ENCODE measurements at places on chromosomes 13 and 19.

- no peak for DNase-seq
These were observed 29.1 kb downstream of the FAM187B start for GRCh38 chr19:35199481-35199880.

DNA sequence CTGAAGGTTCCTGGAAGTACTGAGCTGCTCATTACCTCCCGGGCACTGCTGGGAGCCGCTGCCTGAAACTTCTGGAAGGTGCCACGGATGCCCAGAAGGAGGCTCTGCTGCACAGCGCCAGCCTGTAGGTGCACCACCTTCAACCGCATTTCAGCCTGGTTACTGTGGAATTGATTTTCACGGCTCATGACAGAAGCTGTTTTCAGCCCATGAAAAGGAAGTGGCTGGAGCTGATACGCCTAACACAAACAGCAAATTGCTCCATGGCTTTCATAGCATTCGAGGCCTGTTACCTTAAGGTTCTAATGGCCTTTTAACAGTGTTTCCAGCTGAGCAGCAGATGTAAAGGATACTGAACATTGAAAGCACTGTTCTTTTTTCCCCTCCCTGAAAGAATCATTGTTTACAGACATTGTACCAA is 22.0 kb downstream of the GPC6 start:
- DNase-seq: no peak

- DNase-seq: no peak
These were observed 983 bp downstream of the ITM2B start for GRCh38 chr13:48233889-48234488.

GRCh38 chr19:8635422-8635821 is 5.0 kb downstream of the NFILZ start:
- DNase-seq: no peak

DNA sequence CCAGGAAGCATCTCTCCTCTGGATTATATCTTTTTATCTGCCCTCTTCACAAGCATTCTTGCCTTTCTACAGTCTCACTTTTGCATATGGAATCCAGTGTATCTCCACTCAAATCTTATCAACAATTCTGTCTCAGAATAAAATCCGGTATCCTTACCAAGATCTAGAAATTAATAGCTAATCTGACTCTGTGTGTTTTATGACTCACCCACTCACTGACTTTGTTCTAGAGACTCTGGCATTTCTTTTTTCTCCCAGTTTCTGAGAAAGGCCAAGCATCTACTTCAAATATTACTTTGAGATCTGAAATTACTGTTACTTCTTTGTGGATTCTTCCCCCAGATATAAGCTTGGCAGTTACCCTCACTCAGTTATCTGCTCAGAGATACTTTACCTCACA is 913.5 kb upstream of the ATXN8OS start:
- no peak for DNase-seq

DNA sequence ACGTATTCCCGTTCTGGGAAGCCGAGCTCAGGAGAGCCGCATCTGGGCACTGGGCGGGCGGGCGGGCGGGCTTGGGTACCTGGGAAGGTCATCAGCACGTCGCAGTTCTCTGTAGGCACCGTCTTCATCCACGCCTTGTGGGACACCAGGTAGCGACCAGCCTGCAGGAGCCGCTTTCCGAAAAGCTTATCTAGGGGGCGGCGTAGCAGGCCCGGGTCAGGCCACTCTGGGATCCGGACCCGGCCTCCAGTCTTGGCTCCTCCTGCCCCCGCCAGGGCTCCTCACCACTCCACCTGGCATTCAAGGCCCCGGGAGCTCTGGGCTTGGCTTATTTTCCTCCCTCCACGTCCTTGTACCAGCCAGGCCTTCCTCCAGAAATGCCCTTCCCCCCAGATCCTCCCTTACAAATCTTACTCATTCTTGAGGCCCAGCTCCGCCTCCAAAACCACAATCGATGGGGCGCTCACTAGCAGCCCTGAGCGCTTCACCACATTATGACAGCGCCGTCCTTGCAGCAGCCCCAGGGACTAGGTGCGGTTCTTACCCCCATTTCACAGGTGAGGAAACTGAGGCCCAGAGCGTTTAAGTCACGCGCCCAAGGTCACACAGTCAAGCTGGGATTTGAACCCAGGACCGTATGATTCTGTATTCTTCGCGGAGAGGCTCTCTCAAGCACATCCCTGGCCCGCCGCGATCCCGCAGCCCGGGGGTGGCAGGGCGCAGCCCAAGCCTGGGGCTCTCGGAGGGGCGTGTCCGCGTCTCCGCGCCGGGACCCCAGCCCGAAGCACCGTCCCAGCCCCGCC is 843 bp downstream of the ANO8 start:
- no peak for DNase-seq

- DNase-seq: no peak
These were observed 65.3 kb upstream of the ZNF681 start for GRCh38 chr19:23823952-23824389.

- no peak for DNase-seq
These were observed 19.4 kb upstream of the MKNK2 start for GRCh38 chr19:2070436-2070827.

GRCh38 chr13:42409075-42409474 is 137.1 kb downstream of the AKAP11 start:
- DNase-seq: no peak

DNA sequence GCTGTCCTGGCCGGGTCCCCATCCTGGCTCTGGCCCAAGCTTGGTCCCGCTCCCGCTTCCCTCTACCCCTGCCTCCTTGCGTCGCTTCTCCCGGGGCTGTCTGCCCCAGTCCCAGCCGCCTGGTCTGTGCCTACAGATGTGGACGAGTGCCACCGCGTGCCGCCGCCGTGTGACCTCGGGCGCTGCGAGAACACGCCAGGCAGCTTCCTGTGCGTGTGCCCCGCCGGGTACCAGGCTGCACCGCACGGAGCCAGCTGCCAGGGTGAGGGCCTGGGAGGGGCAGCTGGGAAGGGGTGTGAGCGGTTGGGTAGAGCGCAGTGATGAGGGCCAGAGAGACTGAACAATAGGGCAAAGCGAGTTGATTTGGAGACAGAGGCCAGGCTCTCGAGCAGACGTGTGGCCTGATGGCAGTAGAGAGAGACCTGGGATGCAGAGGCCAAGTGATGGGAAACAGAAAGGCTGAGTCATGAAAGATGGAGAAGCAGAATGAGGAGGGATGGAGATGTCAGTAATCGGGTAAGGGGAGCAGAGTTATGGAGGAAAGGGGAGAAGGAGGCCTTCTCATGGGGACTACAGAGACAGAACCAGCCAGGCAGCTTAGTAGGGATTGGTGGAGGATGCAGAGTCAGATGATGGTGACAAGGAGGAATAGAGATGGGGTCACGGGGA is 9.4 kb downstream of the LTBP4 start:
- no peak for DNase-seq

- no peak for DNase-seq
These were observed 92.7 kb upstream of the KLF12 start for GRCh38 chr13:74226791-74227475.

DNA sequence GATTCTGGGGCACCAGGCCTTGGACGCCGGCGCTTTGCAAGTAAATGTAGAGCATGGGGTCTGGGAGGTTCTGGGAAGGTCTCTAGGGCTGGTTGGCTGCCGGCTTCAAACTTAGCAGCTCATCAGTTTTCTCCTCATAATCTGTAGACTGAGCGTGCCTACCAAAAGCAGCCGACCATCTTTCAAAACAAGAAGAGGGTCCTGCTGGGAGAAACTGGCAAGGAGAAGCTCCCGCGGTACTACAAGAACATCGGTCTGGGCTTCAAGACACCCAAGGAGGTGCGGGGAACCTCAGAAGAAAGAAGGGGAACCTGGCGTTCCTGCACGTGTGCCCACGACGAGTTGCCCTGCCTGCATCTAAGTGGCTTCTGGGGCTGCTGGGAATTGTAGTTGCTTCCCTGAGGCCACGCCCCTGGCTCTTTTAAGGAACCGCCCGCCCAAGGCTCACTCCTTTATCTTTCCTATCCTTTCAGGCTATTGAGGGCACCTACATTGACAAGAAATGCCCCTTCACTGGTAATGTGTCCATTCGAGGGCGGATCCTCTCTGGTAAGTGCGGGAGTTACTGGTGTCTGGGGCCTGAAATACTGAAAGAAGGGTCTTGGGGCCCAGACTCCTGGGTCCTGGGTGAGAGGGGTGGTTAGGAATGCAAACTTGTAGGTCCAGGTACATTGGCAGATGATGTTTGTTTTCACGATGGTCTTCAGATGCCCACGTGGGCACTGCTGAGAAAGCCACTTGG is 984 bp downstream of the RPS11 start:
- DNase-seq: no peak

DNA sequence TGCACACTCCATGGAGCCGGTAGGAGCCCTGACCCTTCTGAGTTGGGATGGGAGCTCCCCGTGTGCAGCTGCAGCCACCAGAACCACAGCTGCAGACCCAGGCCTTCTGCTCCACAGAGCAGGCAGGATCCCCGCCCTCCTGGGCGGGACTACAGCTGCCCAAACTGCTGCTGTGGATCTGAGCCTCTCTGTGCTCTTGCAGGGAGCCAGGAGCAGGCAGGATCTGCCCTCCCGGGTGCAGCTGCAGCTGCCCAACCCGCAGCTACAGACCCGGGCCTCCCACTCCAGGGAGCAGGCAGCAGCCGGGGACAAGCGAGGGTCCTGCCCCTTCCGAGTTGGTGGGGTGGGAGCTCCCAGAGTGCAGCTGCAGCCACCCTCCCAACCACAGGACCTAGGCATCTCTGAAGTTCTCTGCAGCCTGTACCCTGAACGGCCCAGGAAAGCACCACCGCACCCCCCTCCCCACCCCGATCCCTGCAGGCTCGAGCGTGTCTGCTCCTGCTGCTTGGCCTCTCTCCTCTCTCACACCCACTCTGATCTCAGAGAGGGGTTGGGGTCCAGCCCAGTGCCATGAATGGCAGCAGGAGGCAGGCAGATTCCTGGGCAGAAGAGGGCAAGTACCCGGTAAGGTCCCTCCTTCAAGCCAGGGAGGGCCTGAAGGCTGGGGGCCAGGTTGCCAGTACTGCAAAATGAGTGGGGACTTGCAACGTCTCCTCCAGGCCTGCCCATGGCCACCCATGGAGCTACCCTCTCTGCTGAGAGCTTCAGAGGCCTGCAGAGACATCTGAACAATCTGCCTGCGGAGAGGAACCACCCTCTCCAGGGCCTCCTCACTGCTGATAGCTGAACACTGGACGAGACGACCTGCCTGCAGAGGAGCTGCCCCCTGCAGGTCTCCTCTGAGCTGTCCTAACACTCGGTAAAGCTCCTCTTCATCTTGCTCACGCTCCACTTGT is 16.4 kb upstream of the EMP3 start:
- DNase-seq: peak; percentile 8

DNA sequence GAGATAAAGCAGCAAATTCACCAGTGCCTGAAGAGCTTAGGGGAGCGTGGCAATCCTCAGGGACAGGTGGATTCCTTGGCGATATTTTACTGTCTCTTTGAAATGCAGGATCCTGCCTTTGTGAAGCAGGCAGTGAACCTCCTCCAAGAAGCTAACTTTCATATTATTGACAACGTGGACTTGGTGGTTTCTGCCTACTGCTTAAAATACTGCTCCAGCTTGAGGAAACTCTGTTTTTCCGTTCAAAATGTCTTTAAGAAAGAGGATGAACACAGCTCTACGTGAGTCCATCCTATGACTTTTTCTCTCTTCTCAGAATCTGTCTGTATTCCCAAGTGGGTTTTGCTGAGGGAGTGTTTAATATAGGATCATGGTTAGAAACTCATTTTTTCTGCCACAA is 22.6 kb downstream of the NLRP4 start:
- DNase-seq: no peak

DNA sequence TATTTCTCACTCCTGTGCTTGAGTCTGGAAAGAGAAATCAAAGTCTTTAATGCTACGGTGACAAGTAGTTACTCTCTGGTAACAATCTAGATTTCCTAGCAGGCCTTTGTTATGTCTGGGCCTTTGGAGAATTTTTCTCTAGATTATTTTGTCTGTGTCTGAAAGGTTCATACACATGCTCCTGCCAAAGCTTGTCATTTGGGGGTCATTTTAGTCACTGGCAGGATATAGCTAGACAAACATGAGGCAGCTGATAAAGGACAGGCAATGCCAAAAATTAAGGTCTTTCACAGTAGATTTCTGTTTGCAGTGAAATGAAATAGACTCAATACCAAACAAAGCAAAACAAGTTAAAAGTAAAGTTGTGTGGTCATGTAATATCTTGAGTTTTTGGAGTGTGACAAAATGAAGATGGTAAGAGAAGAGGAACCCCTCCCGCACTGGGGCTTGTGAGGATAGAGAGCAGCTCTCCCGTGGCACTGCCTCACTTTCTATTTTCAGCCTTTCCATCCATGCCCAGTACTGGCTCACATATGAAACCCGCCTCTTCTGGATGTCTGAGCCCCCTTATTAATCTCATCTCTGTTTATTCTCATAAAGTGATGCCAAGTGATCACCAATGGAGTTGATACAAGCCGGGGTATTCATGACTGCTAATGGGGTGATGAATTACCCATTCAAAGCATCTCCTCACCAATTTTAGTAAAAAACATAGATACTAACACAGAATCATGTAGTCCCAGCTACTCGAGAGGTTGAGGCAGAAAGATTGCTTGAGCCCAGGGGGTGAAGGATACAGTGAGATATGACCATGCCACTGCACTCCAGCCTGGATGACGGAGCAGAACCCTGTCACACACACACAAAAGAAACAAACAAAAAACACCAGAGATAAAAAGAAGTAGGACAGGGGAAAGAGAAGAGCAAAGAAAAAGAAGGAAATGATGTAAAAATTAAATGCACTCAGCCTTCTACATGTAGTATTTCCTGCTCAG is 389.3 kb downstream of the FGF14 start:
- DNase-seq: no peak

DNA sequence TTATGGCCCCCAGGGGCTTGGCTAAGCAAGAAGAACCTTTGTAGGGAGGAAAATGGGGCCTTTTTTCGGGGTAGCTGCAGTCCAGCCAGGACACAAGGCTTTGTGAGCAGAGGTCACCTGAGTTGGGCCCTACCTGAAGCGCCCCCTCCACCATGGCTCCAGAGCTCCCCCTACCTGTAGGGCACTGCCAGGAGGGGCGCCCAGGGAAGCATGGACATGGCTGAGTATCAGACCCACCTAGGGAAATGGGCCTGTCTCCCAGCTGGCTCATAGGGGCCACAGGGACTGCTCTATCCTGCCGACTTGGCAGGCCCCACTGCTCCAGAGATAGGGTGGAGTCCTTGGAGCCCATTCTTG is 9.0 kb upstream of the CEBPA start:
- no peak for DNase-seq

GRCh38 chr13:52921194-52921593 is 72.8 kb upstream of the PCDH8 start:
- DNase-seq: no peak

- DNase-seq: no peak
These were observed 353.1 kb downstream of the UQCRFS1 start for GRCh38 chr19:28859811-28860210.

DNA sequence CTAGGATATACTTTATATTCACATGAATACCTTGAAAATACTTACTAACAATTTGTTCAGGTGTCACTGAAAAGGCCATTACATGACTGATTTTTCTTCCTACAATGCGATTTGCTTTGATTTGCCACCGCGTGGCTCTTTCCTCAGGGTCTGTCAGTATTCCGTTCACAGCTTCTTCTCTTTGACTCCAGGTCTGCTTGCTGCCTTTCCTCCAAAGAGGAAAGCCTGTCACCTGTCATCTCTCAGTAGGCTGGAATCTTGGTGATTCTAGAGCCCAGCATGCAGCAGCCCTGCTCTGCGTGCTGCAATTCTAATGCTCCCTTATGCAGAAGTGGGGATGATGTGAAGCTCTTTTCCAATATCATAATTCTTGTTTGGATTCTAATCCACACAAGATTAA is 33.6 kb upstream of the SIAH3 start:
- DNase-seq: no peak

GRCh38 chr13:92313382-92313781 is 913.2 kb upstream of the GPC6 start:
- DNase-seq: no peak

- DNase-seq: no peak
These were observed 6.3 kb downstream of the IRGQ start for GRCh38 chr19:43589678-43590077.

All from amygdala (tissue), 56 donors.